ENCODE measurements at places on chromosomes 4 and X.

DNA sequence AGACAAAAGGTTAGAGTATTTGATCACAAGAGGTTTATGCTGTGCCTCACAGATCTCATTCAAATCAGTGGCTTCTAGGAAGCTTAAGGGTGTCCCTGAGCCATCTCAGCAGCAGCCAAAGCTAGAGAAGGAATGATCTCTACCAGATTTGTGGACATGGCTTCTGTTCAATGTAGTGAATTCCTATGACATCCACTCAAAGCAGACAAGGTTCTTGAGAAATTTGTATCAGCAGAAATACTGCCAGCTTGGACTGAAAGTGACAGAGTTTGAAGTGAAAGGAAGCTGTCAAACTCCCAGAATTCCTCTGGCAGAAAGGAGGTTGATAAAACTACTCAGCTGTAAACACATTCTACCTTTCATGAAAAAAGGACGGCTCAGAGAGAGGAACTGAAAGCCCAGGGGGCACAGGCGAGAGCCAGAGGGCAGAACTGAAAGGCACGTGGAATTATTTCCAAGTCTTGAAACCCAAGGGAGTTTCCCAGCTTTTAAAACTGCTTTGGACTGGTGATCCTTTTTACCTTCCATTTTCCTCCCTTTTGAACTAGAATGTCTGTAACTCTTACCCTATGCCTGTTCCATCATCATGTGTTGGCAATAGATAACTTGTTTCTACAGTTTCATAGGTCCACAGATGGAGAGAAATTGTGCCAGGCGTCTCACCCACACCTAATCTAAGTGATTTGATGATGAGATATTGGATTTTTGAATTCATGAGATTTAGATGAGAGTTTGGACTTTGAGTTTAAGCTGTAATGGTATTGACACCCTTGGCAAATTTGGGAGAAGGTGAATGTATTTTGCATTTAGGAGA is 14.5 kb upstream of the MED14 start:
- no peak for DNase-seq

DNA sequence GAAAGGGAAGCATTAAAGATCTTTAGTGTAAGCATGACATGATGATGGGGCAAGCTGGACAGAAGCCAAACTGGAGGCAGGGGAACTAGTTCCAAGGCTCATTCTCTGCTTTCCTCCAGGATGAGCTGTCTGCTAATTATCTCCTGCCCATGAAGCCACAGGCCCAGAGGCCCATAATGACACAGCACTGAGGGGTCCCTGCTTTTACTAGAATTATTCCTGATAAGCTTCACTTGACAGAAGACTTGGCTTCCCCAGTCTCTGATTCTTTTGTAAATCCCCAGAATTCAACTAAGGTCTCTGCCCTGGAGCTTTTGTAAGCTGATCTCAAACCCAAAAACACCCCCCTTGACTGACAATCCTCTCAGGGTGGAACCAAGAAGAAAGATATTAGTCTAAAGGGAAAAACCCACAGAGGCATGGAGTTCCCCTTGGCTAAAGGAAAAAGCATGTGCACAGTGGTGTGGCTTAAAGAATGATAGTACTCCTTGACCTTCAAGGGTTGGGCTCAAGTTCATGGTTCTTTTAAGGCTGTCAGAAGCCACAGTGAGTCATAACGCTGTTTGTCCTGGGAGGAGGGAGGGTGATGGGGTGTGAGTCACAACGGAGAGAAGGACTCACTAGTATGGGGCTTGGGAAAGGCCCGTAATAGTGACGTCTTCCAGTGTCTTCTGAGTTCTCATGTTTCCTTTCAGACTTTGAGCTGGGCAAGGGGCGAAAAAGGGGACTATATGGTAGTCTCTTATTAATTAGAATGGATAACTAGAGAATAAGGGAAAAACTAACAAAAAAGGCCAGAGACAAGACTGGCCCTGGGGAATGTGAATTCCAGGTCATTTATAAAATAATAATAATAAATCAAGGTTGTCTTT is 146.0 kb upstream of the CPEB2 start:
- DNase-seq = peak; percentile 9

DNA sequence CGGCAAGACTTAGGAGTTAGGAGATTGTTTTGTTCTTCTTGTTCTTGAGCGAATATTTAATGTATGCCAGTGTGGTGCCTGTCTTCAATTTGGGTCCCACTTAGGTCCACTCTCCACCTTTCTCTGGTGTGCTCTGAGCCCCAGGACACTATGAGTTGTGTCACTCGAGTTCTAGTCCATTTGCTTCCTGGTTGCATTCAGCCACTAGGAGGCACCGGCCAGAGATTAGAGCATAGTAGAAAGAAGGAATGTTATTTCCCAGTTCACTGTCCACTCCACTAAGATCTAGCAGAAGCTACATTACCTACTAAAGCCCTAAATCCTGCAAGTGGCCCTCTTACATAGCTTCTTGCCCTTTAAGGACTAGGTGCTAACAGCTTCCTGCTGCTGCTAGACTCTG is 326.9 kb downstream of the NAF1 start:
- DNase-seq = no peak

- no peak for DNase-seq
Observed at GRCh38 chrX:119503484-119503861, 35.2 kb downstream of the SLC25A5 start.

- DNase-seq = no peak
Observed at GRCh38 chrX:112687189-112687691, 7.5 kb upstream of the LHFPL1 start.

DNA sequence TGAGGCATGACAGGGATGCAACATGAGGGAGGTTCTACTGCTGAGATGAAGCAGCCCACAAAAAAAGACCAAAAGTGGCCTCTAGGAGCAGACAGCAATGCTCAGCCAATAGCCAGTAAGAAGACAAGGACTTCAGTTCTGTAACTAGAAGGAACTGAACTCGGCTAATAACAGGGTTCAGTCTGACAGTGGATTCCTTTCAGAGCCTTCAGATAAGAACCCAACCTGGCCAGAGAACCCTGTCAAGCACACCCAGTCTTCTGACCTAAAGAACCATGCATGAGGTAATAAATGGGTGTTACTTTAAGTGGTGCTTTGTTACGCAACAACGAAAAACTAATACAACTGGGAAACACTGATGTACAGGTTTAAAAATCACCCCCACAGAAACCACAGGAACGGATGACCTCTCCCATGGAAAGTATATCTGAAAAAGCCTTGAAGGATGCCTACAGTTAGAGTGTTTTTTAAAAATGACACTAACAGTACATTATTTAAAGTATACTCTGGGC is 94.6 kb downstream of the PAPSS1 start:
- no peak for DNase-seq

DNA sequence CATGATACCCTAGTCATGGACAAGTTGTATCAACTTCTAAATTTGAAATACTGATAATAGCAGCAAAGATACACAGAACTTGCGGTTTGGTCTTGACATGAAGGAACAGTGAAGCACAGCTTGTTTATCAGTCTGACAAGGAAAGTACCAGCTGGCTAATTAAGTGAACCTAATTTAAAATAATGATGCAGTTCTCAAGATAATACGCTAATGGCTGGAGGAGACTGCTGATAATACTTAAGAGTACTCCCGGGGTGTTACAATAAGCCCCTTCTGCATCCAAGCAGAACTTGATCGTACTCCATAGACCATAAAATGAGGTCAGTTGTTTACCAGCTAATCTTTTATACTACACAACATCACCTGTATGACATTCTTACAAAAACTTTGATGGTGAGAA is 697.5 kb downstream of the FSTL5 start:
- no peak for DNase-seq
